ENCODE measurements at places on chromosomes 12 and 14. TPM values are rescaled to one million over a fixed set of nuclear protein-coding genes. Genes with fewer than 3 reads are reported as not detected.

- DNase-seq, result no peak
Measured at GRCh38 chr12:63313139-63313538, 162.1 kb upstream of the AVPR1A start.

GRCh38 chr12:48000878-48001504 lies 3.3 kb downstream of the COL2A1 start:
- no peak for DNase-seq

GRCh38 chr12:74170645-74171477 lies 366.8 kb upstream of the ATXN7L3B start:
- no peak for DNase-seq

DNA sequence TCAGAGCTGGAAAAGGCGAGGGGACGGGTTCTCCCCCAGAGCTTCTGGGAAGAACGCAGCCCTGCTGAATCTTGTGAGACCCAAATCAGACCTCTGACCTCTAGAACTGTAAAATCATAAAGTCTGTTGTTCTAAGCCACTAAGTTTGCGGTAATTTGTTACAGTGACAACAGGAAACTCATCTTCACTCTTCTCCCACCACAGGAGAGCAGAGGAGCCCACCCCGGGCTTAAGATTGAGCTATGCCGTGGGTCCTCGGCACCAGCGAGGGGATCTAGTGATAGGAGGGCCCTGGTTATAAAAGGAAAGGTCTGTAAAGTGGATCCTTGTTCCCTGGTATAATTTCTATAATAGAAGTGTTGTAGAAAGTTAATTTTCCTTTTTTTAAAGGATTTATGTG lies 7.6 kb downstream of the MLXIP start:
- no peak for DNase-seq

- DNase-seq, result peak; percentile 25
Measured at GRCh38 chr14:61695695-61696527, 598 bp downstream of the HIF1A start.

GRCh38 chr14:64508215-64508776 lies 3.7 kb downstream of the ZBTB1 start:
- no peak for DNase-seq

DNA sequence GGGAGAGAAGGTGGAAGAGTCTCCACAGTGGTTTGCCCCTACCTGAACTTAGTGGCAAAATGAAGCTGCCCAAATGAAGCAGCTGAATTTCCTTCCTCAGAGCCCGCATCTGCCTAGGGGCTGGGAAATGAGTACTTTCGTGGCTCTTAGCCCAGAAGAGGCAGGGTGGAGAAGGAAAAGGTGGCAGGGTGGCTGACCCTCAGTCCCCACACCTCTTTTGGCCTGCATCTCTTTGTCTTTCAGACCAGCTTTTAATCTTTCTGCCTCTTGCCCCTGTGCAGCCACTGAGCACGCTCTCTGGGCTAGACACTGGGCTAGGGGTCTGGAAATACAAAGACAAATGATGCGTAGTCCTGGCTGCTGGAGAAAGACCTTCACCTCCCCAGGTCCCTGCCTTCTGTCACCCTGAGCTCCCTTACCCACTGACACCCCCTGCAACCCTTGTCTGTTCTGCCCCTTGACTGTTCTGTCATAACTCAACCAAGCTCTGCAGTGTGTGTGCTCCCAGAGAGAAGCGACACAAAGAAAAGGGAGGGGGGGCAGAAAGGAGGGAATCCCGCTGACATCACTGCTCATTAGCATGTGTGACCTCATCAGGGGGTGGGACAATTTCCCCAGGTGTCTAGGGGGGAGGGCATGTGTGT lies 371 bp upstream of the REM2 start:
- DNase-seq, result no peak

DNA sequence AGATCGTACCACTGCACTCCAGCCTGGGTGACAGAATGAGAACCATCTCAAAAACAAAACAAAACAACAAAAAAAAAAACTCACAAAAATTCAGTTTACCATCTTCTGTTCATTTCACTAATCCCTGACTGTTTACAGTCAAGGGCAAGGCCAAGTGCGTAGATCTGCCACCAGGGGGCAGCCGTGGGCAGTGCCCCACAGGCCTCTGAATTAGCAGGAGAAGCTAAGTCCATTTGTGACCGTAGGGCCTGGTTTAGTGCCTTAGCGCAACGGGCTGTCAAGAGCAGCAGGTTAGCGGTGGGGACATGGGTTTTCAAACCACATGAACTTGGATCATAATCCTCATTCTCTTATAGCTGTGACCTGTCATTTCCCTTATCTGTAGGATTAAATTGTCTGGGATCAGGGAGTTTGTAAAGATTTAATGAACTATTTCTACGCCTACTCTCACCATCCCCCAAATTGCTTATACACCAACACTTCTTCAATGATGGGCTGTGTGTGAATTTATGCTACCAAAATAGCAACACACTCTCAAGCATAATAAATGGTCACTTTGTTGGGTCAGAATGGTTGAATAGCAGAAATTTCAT lies 49.0 kb downstream of the KCTD10 start:
- DNase-seq, result peak; percentile 33

GRCh38 chr14:52269982-52270381 lies 2.5 kb downstream of the PTGDR start:
- DNase-seq, result no peak

DNA sequence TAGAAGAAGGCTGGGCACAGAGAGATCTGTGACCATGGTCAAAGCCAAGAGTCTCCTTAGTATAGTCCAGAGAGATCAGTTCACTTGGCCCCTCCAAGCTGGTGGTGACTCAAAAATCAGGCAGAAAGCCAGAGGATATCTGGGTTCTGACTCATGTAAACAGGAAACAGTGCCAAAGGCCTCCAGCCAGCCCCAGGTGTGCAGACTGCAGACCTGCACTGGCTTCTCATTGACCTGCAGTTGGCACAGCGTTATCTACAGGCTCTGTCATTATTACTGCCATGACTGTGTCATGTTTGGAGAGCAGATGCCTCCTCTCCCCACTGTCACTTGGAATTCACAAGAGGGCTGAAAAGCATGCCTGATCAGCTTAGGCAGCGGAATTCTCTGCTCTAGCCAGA lies 295.7 kb upstream of the PRKD1 start:
- peak; percentile 50 for DNase-seq

DNA sequence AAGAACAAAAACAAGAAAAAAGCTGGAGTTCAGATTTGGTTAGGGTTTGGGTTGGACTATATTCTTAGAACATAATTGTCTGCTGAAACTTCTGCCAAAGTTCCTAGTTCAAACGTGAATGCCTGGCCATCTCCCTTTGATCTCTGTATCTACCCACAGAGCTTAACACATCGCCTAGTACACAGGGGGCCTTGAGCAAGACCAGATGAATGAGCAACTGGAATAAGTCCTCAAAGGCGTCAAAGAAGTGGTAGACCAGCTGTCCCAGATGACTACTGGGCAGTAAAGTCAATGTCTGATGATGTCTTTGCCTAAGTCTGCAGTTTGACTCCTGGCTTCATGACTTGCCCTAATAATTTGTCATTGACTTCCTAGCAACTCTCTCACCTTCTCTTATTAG lies 13.9 kb upstream of the STAB2 start:
- no peak for DNase-seq

GRCh38 chr12:129670256-129670920 lies 233.4 kb downstream of the TMEM132D start:
- DNase-seq, result no peak

- peak; percentile 76 for DNase-seq
Measured at GRCh38 chr12:108793756-108794441, 62.6 kb upstream of the CORO1C start.

DNA sequence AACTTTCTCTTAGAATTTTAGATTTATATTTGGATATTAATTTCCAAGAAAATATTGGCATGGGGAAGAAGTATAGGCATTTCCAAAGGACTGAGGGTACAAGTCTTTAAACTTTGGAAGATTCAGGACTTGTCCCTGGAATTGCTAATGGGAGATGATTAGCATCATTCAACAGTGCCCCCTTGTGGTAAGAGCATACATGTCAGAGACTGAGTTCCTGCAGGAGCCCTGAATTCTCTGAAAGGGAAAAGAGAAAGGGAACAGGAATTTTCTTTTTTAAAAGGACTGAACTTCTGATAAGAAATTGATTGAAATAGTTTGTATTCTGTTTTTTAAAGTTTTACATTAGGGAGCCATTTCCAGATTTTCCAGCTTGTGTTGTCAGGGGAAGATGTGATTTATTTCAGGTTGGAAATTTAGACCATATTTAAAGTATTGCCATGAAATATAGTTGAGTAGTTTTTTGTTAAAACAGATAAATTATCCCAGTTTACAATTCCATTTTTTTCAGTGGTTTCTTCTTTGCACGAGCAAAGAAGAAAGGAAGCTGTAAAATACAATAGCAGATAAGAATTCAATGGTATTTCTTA lies 44.0 kb upstream of the REP15 start:
- DNase-seq, result no peak

- DNase-seq, result no peak
Measured at GRCh38 chr14:36766974-36767373, 105.3 kb downstream of the PAX9 start.

DNA sequence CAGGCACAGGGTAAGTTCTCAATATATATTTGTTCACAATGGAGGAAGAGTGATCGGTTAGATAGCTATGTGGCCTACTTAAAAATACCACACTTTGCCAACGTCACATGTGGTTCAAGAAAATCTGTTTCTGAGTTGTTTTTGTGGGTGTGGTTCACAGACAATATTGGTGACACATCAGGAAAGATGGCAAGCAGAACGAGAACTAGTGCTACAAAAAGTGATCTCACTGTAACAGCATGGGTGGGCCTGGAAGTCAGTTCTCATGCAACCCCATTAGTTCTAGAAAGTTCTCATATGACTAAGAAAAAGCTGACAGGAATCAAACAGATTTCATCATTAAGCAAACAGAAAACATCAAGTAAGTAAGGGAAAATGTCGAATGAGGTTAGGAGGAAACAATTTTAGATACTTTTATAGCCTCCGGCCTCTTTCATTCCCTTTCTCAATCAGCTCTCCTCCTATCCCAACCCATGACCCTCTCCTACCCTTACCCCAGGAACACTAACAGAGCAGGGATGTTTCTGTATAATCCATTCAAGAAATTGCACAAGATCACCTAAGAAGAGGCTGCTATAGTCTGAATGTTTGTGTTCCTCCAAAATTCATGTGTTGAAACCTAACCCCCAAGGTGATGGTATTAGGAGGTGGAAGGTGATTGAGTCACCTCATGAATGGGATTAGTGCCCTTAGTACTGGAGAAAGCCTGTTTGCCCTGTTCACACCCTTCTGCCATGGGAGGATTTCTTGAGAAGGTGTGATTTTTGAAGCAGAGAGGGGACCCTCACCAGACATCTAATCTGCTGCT lies 15.5 kb upstream of the NTN4 start:
- no peak for DNase-seq

GRCh38 chr12:77559400-77560074 lies 271.2 kb upstream of the NAV3 start:
- DNase-seq, result no peak

- no peak for DNase-seq
Measured at GRCh38 chr14:61615743-61616523, 79.4 kb upstream of the HIF1A start.

- DNase-seq, result no peak
Measured at GRCh38 chr12:50040657-50041056, 15.4 kb upstream of the RACGAP1 start.

GRCh38 chr12:126437934-126438333 lies 1372.7 kb downstream of the AACS start:
- no peak for DNase-seq

DNA sequence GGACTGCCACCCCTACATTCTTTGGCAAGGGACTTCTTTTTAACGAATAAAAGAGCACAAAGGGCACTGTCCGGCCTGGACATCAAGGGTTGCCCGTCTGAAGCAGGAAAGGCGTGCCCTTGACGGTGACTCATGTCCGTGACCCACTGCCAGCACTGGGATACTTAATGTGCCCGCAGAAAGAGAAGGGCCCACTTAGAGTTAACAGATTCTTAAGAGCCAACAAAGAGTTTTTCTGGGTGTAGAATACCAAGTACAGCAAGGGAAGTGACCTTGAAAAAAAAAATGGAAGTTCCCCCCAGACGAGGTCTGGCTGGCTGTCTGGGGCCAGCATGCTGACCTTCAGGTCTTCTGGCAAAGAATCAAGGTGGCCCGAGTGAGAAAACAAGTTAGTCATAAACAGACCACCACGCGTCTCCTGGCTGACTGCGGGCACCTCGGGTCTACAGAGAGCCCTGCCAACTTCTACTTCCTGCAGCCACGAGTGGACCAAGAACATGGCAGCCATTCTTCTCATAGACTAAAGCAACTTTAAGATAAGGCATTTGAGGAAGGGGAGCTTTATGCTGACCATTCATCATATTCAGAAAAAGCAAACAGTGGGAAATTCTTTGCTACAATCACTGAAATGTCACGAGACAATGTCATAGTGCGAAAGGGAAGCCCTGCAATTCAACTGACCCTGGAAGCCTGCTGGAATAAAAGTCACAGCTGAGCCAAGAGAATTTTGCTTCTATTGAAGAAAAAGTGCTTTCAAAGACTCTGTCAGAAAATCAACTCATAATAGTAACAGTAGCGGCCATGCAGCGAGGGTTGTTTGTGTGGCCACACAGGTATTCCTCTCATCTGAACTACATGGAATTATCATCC lies 10.5 kb upstream of the SELPLG start:
- DNase-seq, result peak; percentile 53

- DNase-seq, result no peak
Measured at GRCh38 chr14:61385002-61385685, 63.8 kb downstream of the PRKCH start.

DNA sequence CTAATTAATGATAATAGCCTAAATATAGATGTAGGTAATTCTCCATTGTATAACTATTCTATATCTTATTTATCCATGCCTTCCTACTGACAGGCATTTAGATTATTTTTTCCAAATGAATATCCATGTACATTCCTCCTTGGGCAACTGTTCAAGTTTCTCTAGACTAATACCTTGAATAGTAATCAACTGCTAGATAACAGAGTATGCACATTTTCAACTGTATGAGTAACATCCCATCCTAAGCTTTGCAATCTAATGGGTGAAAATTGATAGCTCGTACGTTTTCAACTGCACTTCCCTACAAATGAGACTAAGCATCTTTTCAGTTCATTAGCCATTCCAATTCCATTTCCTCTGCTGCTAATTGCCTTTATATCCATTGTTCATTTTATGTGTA lies 37.0 kb downstream of the YAF2 start:
- no peak for DNase-seq

PLD4 gene
- total RNA-seq, result not detected

PTPRQ gene
- total RNA-seq, result 0.02 TPM

ARHGDIB gene
- total RNA-seq, result 47.3 TPM

SSPN gene
- total RNA-seq, result 23.0 TPM

SYT10 gene
- total RNA-seq, result not detected

FAM186B gene
- 0.31 TPM for total RNA-seq

CGRRF1 gene
- 26.3 TPM for total RNA-seq

HOXC11 gene
- 0.52 TPM for total RNA-seq

IFT81 gene
- total RNA-seq, result 3.3 TPM

COX8C gene
- total RNA-seq, result not detected

SYCP3 gene
- not detected for total RNA-seq

HPD gene
- not detected for total RNA-seq

REM2 gene
- total RNA-seq, result not detected

BHLHE41 gene
- 6.4 TPM for total RNA-seq

LMO3 gene
- 4.6 TPM for total RNA-seq

GPR84 gene
- total RNA-seq, result not detected

ASIC1 gene
- total RNA-seq, result not detected

TMEM121 gene
- 1.1 TPM for total RNA-seq

GLI1 gene
- total RNA-seq, result not detected

BCL11B gene
- total RNA-seq, result 0.62 TPM

CFAP54 gene
- not detected for total RNA-seq

All from gastrocnemius medialis (tissue), 4 donors.